ENCODE measurements at places on chromosomes 16 and 17. TPM values are rescaled to one million over a fixed set of nuclear protein-coding genes. Genes with fewer than 3 reads are reported as not detected.

GRCh38 chr16:81814751-81815428, 35.8 kb downstream of the PLCG2 start:
- no peak for DNase-seq

Gene NPIPB6
- total RNA-seq = 2.1 TPM

Gene DNAH9
- total RNA-seq = not detected

Gene DPEP1
- total RNA-seq = not detected

DNA sequence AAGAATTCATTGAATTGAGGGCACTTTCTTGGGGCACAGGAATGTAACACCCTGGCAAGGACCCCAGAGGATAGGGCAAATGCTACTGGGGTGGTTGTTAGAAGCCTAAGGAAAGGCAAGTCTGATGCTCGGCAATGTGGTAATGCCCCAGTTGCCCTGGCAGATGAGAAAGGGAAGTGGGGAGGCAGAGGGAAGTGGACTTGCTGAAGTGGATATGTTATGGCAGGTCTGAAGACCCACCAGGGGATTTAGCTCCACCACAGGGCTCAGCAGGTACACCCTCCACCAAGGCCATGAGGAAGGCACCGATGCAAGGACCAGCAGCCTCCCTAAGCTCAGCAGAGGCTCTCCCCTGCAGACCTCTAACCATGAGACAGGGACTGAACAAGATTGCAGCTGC, 184.8 kb downstream of the IRX5 start:
- no peak for DNase-seq

DNA sequence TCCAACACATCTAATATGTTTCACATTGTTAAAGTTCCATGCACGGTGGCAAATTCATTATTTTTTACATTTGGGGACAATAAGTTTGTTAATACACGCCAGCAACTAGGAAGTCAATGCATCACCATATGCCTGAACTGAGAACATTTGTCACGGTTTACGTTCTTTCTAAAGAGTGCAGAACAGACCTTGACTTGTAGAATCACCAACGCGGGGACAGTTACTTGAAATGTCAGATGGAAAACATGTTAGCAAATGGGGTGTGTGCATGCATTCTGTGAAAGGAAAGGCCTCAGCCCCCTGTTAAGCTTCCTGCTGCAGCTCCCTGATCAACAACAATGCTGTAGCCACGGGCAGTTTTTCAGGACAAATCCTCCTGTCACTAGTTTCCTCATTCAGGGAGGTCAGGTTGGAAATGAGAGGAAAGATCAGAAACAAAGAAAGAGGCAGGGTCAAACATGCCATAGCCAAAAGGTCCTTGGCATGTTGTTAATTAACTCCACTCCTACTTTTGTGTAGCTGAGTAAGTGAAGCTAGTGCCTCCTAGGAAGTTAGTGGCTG, 18.4 kb downstream of the SMIM36 start:
- no peak for DNase-seq

- no peak for DNase-seq
Measured at GRCh38 chr17:49633762-49634484, 44.0 kb downstream of the SPOP start.

Gene ABCC11
- total RNA-seq = not detected

DNA sequence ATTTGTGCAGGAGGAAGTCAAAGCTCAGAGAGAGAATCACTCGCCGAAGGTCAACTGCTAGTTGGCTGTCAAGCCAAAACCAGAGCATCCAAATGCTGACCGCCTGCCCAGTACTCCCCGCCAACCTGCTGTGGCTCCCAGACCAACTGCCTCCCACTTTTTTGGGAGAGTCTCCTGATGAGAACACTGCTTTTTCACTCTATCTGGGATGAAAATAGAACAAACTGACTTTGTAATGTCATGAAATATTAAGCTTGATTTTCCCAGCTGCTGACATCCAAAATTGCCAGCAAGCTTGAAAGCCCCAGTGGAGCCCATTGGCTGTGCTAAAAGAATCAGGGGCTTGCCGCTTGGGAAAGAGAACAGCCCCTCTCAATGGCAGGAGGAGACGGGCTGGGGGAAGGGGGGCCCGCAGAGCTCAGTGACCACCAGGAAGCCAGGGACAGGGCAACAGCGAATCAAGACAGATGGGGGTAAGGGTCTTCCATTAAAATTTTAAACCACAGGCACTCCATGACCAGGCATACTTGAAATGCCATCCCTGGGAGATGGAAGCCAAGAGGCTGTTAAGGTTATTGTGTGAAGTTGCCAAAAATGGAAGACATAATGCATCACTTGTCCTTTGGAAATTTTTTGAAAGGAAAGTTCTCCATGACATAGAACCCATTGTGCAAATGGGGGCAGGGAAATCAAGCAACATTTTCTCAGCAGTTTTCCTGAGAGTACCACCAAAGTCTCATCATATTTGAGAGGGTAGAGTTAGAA, 125.7 kb upstream of the CDH5 start:
- no peak for DNase-seq

Gene TPSB2
- total RNA-seq = not detected

DNA sequence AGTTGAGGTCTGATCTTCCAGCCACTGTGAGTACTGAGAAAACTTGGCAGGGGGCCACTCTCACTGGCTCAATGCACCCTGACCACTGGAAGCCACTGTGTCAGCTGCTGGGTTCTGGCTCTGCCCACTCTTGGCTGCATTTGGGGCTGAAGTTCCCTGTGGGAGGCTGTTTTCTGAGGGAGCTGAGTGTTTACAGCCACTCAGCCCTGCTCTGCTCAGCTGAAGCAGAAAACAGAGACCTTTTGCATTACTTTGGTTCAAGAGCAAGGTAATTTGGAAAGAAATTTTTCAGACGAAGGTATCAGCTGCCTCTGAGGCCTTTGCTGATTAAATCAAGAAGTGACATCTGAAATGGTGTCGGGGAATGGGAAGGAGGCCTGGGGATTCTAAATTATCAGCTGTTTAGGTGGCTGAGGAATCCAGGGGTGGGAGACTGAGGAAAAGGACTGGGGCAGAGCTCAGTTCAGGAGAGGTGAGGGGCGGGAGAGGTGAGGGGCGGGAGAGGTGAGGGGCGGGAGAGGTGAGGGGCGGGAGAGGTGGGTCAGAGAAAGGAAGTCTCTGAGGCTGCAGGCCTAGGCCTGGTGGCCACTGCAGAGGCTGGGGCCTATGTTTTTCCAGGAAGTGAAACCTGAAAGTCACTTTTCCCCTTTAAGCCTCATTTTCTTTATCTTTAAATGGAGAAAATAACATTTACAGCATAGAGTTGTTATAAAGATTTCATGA, at the start of gene ACSM5:
TSS of gene ACSM5 (plus strand) at position 137 of the 723 bp plus-strand sequence. CDS start 1,951 bp downstream, outside the sequence.
- no peak for DNase-seq

DNA sequence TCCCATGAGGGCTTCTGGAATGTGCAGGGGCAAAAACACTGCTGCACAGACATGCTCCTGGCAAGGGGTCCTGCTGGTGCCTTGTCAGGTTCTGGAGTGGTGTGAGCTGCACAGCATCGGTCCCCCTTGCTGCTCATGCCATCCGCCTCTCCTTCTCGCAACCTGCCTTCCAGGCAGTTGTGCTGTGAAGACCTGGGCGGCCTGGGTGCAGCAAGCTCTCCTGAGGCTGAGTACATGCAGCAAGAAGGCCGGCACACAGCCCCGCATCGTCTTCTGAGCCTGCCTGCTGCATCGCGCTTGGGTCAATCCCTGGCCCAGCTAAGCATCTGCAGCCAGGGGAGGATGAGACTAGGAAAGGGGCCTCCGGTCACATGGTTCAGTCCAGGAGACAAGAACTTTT, 478 bp upstream of the TRPV1 start:
- DNase-seq = no peak

Gene CDH11
- not detected for total RNA-seq

DNA sequence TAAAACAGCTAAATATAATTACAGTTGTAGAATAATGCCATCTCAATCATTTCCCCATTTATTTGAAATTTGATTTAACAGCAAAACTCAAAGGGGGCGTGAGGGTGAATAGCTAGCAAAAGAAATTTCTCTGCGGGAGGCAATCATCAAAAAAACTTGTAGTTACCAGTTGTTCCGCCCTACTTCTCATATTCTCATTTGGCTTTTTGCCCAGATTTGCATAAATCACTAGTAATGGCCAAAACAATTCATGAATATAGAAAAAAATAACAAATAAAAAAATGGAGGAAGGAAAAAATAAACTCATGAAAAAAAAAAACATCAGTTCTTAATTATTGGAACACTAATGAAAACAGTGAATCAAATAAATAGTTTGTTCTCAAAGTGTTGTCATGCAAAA, 722.6 kb upstream of the KIF2B start:
- no peak for DNase-seq

DNA sequence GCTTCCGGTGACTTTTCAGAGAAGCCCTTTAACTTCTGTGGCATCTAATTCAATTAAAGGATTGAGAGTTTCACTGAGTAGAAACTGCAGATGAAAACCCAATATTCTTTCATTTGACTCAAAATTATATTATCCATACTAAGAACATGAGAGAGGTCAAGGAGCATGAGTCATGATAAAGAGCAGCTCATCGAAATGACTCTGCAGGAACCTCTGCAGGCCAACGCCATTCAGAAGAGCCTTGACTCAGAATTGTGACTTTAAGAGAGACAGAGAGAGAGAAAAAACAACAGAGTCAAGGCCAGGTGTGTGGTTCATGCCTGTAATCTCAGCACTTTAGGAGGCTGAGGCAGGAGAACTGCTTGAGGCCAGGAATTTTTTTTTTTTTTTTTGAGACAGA, 417.2 kb upstream of the XYLT1 start:
- DNase-seq = no peak

GRCh38 chr17:36001862-36002603, 680 bp upstream of the CCL15 start:
- no peak for DNase-seq

- DNase-seq = no peak
Measured at GRCh38 chr17:4307179-4307930, 43.6 kb upstream of the ANKFY1 start.

DNA sequence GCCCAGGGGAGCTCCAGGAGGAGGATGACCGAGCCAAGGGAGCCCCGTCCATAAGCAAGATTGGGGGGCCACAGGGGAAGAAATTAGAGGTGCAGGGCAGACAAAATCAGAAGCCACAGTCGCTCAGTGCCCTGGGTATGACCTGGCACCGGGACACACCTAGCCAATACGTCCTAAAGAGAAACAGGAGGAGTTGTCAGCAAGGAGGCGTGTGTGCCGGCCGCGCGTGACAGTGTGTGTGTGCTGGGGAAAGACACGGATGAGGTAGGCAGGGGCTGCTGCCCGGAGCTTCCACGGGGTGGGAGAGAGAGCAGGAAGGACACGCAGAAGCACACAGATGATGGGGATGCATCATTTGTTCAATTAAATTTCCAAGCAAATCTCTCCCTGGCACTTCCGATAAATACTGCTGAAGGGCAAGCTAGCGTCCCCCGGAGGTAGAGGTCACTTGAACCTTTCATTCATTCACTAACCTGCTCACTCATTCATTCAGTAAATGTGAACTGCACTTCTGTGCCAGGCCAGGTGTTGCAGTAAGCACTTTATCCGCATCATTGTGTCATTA, 38.0 kb downstream of the C16orf95 start:
- DNase-seq = no peak

Gene NGFR
- total RNA-seq = 1.3 TPM

Gene SLC5A10
- not detected for total RNA-seq

Gene EVPLL
- total RNA-seq = not detected

DNA sequence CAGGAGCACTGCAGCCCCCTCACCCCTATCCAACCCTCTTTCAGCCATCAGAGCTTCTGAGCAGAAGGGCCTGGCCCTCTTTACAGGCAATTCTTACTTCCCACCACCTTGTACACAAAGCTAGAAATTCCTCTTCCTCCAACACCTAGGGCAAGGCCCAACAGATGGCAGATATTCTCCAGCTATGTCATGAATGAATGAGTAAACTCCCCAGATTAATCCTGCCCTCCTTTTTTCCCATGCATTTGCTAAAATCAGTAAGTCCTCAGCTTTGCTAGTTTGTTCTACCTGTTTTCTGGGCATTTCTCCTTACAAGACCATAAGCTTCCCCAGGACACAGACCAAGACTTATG, 20.4 kb upstream of the MRPS23 start:
- DNase-seq = no peak

Gene PRRT2
- total RNA-seq = 0.54 TPM

DNA sequence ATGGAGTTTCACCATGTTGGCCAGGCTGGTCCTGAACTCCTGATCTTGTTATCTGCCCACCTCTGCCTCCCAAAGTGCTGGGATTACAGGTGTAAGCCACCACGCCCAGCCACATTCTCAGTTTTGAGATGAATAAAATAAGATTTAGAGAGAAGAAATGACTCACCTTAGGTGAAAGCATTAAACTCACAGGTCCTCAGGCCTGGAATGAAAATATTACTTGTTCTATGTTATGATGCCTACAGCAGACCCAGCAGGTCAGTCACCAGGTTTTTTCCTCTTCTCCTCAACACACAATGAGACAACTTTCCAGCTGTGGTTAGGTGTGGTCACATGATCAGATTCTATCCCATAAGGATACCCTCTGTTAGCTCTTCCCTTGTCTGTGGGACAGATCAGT, 150.3 kb downstream of the C16orf95 start:
- no peak for DNase-seq

Gene PIRT
- not detected for total RNA-seq

Gene ARL5C
- not detected for total RNA-seq

Gene ELMO3
- 6.9 TPM for total RNA-seq

Gene NR1D1
- 5.5 TPM for total RNA-seq

Gene ITGA2B
- not detected for total RNA-seq

DNA sequence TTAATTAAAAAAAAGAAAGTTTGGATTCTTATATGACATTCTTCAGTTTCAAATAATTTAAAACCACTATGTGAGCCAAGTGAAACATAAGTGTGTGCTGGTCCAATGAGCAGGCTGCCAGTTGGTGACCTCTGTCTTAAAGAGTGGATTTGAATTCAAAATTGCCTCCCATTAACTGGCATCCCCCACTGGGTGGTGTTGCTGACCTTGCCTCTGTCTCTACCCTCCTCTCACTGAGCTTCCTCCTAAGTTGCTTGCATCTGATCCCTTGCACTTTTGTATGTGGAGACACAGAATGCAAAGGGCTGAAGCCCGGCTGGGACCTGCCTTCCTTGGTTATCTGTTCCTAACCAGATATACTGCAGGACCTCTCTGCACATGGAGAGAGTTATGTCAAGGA, 160.6 kb downstream of the CYLD start:
- DNase-seq = no peak

DNA sequence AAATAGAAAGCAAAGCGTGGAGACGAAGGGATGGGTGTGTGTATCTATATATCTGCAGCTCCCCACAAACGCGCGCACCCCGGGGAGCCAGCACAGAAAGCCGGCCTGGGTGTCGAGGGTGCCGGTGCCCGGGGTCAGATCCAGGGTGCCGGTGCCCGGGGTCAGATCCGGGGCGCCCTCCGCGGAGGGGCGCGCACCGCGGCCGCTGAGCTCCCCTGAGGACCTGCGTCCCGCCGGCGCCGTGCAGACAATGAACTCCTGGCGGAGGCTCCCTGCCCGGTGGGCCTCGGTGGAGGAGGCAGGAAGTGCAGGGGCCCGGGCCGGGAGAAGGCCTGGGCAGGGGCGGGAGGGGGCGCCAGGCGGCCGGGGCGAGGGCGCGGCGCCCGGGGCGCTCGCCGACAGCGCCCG, 1.1 kb downstream of the ZNF423 start:
- no peak for DNase-seq
